NCI-H1930 (cell line): ENCODE measurements at places on chromosomes 3 and 15.

- no peak for DNase-seq
Observed at GRCh38 chr3:156251424-156251823, 131.0 kb downstream of the KCNAB1 start.

DNA sequence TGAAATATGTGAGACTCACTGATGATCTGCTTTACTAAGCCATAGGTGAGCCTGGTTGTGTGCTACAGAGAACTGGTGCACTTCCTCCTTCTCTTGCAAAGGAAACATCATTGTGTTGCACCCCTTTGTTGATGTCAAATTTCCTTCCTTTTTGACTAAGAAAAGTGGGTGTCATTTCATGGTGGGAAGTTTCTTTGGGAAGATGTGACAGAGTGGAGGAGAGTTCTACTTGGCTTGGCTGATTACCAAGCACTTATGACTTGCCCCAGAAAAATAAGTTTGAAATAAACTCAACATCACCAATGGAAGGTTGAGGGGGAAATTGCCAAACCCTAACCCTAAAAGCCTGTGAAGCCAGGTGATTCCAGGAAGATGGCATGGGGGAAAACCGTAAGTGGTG, 53.5 kb upstream of the KIF23 start:
- DNase-seq = no peak

- DNase-seq = no peak
Observed at GRCh38 chr3:17431004-17431403, 311.4 kb downstream of the TBC1D5 start.

- no peak for DNase-seq
Observed at GRCh38 chr3:31165399-31165860, 271.0 kb upstream of the GADL1 start.

GRCh38 chr3:72307438-72308115, 522.6 kb upstream of the PROK2 start:
- DNase-seq = no peak

GRCh38 chr3:45762647-45763302, 33.6 kb downstream of the SLC6A20 start:
- DNase-seq = no peak

- no peak for DNase-seq
Observed at GRCh38 chr3:138062037-138062436, 52.1 kb downstream of the CLDN18 start.

- no peak for DNase-seq
Observed at GRCh38 chr3:58176827-58177489, 33.8 kb downstream of the DNASE1L3 start.
